ENCODE measurements at places on chromosomes 2 and 18.

GRCh38 chr18:70621710-70622109, 332.9 kb downstream of the SOCS6 start:
- DNase-seq = no peak

- DNase-seq = no peak
Measured at GRCh38 chr2:189440644-189440946, 679 bp upstream of the WDR75 start.

GRCh38 chr2:46278952-46279351, 18.3 kb upstream of the EPAS1 start:
- no peak for DNase-seq

DNA sequence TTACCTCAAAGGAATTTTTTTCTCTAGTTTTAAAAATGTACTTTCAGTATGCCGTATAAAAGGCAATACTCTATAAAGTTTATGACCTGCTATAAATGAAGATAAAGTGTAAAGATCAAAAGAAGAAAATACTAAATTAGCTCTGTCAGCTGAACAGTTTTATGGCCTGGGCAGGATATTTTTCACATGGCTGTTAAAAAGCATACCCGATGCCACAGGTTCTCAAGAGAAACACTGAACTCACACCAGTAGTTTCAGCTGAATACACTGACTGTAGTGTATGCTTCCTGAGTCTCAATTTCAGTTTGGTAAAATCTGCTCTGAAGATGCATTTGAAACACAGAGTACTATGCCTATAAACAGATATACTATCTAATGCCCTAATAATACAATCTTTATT, 126.0 kb downstream of the PIGN start:
- no peak for DNase-seq

- DNase-seq = no peak
Measured at GRCh38 chr18:332721-333510, 65.1 kb upstream of the THOC1 start.

DNA sequence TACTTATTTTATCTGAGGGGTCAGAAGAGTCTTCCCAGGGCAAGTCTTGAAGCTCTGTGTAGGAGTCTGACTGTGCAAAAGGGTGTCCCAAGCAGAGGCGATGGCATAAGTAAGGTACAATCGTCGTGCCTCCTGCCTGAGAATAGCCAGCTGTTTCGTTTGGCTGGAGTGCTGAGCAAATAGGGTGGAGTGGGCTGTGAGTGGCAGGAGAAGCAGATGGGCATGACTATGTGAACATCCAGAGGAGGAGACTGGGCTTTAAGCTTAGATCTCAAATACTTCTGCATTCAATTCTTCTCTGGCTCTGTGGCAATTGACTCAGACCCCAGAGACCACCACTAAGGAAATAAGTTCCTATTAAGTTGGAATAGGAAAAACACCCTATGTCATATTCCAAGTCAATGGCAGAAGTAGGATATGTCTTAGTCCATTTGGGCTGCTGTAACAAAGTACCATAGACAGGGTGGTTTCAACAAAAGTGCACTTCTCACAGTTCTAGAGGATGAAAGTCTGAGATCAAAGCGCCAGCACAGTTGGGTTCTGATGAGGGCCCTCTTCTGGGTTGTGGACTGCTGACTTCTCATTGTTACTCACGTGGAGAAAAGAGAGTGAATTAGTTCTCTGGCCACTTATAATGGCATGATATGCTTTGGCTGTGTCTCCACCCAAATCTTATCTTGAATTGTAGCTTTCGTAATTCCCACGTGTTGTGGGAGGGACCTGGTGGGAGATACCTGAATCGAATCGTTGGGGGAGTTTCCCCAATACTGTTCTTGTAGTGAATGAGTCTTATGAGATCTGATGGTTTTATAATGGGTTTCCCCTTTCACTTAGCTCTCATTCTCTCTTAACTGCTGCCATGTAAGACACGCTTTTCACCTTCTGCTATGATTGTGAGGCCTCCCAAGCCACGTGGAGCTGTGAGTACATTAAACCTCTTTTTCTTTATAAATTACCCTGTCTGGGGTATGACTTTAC, 120.2 kb downstream of the LPIN1 start:
- peak; percentile 17 for DNase-seq

GRCh38 chr2:216666461-216667233, 28.7 kb downstream of the IGFBP5 start:
- peak; percentile 55 for DNase-seq
